ENCODE measurements at places on chromosomes 6 and 20.

DNA sequence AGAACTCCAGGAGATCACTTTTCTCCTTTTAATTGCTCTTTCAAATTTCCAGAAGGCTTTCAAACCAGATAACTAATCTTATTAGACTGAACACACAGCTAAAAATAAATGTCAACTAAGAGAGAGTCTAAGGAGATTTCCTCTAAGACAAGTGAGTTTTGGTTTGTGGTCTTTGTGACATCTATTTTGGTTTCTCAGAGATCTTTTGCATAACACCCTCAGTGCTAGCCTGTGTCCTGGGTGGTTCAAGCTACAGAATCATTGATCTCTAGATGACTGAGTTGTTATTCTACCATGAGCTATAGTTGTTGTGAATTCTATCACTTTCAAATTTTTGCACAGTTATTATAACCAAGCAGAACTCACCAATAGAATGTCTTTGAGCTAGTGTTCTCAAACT, 49.1 kb upstream of the PLCB4 start:
- no peak for DNase-seq

DNA sequence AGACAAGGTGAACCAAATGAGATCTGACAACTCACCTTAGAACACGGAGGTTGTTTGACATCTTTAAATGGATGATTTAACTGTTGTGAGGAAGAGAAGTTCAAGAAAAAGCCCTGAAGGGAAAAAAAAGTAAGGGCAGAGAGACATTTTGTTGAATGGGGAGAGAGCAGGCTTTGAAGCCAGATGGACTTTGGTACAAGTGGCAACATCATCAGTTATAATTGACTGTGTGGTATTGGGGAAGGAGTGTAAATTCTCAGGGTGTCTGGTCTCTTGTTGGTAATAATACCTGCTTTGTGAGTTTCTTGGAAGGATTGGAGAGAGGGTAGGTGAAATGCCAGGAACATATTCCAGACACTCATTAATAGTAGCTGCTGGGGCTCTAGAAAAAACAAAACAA, 21.6 kb downstream of the OGFRL1 start:
- no peak for DNase-seq

DNA sequence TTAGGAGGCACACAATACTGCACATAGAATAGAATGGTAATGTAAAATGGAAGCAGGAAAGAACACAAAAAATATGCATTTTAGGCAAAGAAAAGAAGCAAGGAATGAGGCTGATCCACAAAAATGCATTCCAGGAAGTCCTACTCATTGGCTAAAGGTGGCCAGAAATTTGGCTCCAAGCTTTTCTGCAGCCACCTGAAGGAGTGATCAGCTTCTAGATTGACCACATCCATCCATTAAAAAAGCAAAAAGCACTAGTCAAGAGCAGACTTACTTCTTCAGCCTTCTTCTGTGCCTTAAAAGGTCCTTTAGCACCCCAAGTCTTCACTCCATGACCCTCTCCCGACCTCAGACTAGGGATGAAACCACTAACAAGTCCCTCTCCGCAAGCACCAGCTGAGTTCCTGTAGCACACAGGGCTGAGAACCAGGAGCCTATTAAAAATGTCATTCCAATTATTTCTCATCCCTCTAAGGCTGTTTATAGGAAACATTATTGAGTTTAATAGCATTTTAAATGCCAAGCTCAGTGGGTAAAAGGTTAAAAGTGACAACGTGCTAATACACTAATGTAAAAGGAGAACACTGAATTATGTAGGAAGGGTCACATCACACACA, 36.5 kb downstream of the TRAM2 start:
- no peak for DNase-seq

GRCh38 chr20:7302250-7302649, 534.8 kb downstream of the BMP2 start:
- no peak for DNase-seq

DNA sequence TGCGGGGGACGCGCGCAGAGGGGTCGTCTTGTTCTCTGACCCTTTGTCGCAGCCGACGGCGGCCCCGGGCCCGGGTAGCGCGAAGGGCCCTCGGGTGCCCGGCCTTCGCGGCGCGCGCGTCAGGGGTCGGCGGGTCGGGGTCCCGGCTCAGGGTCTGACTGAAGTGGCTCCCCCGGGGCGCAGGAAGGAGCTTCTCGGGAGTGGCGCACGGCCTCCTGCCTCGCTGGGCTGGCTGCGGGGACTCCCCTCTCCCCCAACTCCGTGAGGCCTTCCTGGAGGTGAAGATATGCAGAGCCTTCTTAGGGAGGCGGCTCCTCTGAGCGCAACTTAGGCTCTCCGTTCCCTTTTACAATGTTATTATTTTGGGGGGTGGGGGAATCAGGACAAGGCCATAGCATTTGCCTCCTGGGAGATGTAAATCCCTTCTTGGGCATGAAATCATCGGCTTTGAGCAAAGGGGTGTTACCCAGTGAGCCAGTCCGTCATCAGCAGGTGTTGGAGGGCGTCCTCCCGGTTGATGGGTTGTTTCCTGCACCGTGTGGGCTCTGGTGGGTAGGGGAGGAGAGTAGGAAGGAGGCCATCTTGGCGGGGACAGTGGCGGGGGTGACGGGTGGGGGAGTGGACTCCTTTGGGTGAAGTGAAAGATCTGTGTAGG, 523 bp downstream of the CDS2 start:
- no peak for DNase-seq

- DNase-seq = no peak
These were observed 73.4 kb upstream of the RNF24 start for GRCh38 chr20:4088766-4089165.

DNA sequence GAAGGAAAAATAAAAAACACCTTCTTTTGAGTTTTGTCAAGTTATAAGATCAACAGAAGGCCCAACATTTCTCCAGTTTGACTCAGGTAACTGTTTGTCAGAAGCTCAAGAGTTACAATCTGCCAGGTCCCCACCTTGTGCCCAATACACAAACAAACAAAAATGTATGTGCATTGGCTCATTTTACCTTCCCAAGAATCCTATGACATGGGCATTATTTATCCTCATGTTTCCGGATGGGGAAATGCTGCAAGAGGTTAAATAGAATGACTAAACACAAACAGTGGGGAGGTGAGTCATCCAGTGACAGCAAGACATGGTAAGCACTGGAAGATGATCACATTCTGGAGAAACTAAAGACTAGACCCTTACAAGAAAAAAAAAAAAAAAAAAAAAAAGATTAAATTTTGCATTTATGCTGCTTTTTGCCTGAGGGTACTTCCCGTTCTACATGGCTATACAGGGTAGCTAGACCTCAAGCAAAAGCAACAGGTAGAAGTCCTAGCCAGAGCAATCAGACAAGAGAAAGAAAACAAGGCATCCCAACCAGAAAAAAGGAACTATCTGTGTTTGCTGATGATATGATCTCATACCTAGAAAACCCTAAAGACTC, 23.6 kb upstream of the ANKRD60 start:
- no peak for DNase-seq

- DNase-seq = no peak
These were observed 4.9 kb downstream of the CLIC5 start for GRCh38 chr6:46010771-46011170.

GRCh38 chr6:56837322-56837894, 117.5 kb upstream of the BEND6 start:
- no peak for DNase-seq

DNA sequence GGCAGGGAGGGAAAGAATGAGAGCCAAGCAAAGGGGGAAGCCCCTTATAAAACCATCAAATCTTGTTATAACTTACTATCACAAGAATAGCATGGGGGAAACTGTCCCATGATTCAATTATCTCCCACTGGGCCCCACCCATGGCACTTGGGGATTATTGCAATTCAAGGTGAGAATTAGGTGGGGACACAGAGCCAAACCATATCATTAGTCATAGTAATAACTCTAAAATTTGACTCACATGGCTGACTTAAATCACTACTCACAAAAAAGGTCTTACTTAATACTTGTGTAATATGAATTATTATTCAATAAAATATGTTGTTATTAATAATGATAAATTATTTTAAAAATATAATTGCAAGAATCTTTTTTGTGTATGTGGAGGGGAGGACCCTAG, 178.1 kb upstream of the TCF21 start:
- DNase-seq = no peak

GRCh38 chr6:134932535-134933470, 17.1 kb downstream of the ALDH8A1 start:
- no peak for DNase-seq

GRCh38 chr6:131924881-131925474, 26.2 kb downstream of the CCN2 start:
- DNase-seq = no peak

DNA sequence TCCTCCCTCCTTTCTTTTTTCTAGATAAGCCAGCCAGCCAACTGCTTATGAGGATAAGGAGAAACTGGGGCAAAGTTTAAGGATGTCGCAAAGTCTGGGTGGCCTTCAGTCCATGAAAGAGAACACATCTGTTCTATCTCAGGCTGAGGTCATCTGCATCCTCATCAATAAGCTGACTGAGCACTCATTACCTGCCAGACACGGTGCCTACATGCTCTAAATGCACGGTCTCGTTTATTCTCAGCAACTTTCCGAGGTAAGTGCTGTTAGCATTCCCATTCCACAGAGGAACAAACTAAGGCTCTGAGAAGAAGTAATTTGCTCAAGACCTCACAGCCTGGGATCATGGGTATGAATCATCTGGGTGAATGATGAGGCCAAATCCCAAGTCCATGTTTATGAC, 133.1 kb downstream of the BCAS1 start:
- no peak for DNase-seq

- DNase-seq = no peak
These were observed 445.8 kb upstream of the CITED2 start for GRCh38 chr6:139820210-139820609.

DNA sequence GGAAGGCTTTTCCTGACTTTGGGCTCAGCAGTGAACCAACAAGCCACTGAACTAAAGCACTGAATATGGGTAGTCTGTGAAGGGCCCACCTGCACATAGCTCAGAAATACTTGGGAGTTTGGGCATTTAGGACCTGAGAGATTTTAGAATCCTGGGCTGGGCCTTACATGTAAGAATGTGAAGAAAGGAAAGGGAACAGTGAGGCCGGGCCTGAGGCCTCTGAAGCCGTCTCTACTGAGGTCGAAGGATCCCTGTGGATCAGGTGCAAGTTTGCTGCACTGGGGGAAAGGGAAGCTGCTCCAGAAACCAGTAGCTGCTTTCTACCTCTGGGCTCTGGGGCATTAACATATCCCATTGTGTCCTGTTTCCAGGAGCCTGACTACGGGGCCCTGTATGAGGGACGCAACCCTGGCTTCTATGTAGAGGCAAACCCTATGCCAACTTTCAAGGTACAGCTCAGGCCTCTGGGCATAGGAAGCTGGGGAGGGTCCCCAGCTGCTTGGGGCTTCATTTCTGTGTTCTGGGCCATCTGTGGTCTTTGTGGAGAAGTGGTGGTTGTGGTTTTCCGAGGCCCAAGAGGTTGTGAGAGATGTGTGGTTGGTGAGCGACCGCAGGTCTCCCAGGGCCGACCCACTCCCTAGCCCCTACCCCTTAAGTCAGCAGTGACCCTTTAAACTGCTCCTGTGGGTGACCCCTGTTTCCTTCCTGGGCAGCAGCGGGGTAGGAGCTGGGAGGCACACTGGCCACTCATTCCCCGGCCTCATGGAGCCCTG, 30.3 kb downstream of the PLCG1 start:
- peak; percentile 53 for DNase-seq

DNA sequence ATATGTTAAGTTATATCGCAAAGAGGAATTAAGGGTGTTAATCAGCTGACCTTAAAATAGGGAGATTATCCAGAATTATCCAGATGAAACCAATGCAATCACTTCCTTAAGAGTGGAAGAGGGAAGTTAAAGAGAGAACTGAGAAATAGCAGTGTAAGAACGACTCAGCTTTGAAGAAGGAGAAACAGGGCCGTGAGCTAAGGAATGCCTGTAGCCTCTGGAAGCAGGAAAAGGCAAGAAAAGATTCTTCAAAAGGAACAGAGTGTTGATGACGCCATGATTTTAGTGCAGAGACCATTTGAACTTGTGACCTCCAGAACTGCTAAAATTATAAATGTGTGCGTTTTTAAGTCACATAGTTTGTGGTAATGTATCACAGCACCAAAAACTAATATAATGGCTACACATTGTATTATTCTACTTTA, 32.7 kb downstream of the ILRUN start:
- DNase-seq = no peak

- no peak for DNase-seq
These were observed 34.3 kb downstream of the GINM1 start for GRCh38 chr6:149600508-149600907.

DNA sequence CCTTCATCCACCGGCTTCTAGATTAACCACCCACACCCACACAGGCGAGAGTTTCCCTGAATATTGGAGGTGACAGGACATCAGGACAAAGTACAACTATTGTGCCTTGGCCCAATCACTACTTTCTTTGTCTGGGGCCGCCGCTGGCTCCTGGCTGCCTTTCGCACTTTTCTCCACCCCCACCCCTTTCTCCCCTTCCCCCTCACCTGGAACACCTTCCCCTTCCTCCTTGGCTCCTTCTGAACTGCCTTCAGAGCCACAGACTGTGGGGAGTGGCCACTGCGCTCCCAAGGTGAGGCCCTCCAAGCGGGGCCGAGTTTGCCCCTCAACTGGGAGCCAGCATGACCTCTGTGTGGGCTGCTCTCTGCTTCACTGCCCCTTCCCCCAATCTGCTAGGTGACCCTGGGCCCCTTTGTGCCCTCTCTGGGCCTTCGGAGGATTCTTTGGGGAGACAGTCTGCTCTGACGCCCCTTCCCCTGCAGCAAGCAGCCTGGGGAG, 3.0 kb upstream of the VEGFA start:
- DNase-seq = no peak

DNA sequence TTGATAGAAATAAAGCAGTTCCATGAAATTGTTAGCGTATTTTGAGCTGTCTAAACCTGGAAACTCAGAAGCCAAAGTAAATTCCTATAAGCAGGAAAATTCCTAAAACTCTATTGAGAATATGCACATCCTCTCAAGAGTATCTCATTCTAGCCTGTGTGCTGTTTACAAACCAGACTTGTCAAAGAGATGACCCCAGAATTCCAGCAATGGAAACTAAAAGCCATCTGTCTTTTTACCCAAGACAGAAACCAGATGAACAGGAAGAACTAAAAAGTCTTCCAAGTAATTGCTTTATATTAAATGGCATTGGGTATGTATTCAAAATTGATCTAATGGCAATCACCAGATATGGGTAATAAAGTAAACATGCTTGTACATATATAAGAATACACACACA, 92.6 kb downstream of the COL19A1 start:
- no peak for DNase-seq

- no peak for DNase-seq
These were observed 100.5 kb upstream of the SLC22A23 start for GRCh38 chr6:3557336-3557735.

DNA sequence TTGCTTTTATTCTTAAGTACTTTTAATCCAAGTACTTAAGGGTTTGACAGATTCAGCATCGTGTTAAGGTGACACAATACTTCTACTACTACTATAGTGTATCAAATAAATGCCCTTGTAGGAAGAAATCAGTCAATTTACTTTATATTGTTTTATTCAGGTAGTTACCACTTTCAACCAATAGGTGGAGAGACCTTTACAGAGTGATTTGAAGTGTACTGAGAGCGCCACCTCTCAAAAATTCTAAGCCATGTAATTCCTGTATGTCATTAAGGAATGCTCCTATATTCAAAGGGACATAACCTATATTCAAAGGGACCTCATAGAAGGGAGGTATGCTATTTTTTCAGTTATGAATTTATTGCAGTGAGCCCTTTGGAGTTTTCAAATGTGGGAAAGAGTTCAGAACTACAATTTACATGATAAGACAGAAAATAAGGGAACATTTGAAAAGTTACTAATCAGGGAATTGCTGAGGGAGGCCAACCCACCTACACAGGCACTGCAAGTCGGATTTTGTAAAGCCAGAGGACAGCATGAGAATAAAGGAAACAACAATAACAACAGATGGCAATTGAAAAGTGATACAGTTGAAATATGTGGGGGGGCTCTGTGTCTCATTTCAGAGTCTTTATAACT, 955.6 kb downstream of the TBC1D32 start:
- no peak for DNase-seq

All from posterior vena cava (tissue), 2 donors.